ENCODE measurements at places on chromosomes 5 and 9.

- DNase-seq: no peak
Measured at GRCh38 chr5:87069974-87070608, 197.6 kb upstream of the RASA1 start.

DNA sequence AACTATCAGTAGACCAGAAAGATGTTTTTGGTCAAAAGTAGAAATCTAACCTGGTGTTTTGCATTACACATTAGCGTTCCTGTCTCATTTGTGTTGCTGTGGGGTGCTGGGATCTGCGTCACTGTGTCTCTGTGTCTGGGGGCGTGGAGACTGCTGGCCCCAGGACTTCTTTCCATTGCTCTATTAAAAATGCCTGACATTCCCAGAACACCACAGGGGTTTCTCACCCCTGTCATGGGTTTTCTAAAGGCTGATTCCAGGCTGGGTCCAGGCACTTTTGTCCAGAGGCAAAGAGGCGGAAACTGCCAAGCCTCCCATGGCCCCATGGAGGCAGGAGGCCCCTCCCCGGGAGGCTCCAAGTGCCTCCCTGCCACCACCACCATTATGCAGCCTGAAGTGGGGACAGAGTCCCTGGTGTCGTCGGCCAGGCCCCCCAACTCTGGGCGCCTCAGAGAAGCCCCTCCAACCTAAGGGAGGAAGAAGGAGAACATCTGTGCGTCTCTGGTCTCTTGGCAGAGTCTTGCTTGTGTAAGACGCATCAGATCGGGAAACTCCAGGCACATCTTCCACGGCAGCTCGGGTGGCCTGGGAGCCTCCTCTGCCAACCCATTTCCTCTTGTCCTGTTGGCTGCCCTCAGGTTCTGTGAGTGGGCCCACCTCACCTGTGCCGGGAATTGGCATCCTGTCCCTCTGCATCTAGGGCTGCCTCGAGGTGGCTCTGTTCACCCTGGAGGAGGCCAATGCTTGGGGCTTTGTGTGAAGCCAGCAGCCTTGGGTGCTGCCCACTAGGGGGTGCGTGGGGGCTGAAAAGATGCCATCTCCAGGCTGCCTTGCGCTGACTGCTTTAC, 13.8 kb upstream of the PLEKHG4B start:
- DNase-seq: peak; percentile 21

DNA sequence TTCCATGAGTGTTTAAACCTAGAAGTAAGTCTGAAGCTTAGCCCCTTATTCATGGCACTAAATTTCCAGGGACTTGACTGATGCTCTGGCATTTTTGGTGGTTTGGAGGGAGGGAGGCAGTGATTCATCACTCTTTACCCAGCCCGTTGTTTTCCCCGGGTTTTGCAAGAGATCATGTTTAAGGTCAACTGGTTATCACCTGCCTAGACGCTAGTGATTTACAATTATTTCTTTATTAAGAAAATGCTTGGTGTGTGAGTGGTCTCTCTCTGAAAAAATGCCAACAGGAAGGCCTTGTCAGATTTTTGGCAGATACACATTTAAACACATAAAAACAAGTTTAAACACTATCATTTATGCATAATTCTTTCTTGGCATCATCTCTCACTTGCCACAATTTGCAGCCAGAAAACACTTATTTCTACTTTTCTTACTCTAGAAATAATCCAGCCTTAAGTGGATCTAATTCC, 737.9 kb upstream of the ZNF608 start:
- DNase-seq: peak; percentile 55

DNA sequence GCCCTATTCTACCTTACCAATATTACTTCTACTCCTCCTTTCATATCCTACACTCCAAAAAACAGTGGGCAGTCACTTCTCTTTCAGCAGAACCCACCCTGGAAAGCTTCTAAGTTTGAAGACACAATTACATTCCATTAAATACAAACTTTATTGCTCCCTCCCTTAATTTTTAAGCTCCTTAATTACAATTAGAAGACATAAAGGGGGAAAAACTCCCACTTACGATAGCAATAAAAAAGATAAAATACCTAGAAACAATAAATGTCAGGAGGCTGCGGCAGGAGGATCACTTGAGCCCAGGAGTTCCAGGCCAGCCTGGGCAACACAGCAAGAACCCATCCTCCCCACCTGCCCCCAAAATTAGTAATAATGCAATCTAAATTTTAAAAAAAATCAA, 9.6 kb downstream of the RNF145 start:
- DNase-seq: no peak

- DNase-seq: no peak
Measured at GRCh38 chr5:134345996-134346395, 21.0 kb downstream of the CDKL3 start.

- no peak for DNase-seq
Measured at GRCh38 chr5:138241688-138242571, 28.8 kb upstream of the CDC23 start.

GRCh38 chr5:161409471-161409870, 137.1 kb downstream of the GABRB2 start:
- no peak for DNase-seq

GRCh38 chr9:133731876-133732638, 6.1 kb downstream of the SARDH start:
- DNase-seq: peak; percentile 55

DNA sequence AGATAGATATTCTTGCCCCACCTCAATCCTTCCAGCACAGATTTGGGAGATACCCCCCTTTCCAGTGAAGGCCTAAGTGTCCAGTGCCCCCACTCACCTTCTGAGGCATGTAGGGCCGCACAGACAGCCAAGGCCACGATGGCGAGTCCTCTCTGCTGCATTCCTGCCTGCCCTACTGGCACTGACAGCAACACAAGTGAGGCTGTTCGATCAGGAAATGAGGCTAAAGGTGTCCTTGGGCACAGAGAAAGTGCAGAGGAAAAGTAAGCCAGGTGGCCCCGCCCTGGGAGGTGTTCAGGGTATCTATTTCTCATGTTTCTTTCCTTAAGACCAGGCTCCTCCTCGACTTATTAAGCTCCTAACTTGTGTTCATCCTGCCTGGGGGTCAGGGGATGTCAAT, at the start of gene CCL28:
Gene CCL28, minus strand, starts transcription at position 236 of the 400 bp plus-strand sequence. Its CDS starts 75 bp downstream, at position 161.
- DNase-seq: no peak

DNA sequence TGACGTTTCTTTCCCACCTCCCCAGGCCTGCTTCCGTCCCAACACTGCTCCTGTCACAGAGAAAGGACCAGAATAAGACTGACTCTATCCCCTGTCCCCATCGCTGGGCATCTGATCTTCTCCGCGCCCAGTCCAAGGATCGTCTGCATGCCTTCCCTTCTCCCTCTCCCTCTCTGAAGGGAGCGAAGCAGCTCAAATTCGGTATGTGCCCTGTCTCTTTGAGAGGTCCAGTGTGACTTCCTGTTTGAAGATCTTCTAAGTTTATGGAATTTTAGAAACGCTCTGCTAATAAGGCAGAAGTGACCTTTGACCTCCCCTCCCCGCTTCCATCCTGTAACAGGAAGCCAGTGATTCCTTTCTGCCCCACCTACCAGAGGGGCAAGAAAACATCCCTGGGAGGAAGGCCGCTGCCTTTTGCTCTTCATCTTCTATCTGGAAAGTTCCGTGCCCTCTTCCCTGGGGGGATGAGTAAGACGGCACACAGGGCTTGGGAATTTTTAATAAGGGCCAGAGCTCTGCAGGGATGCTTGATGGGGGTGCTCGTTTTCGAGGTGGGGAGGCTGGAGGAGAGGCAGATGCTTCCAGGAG, 40.7 kb upstream of the RNU6ATAC start:
- no peak for DNase-seq

GRCh38 chr9:87579781-87580541, 82.3 kb downstream of the DAPK1 start:
- no peak for DNase-seq

- DNase-seq: no peak
Measured at GRCh38 chr5:29114331-29114768, 2076.0 kb upstream of the CDH9 start.

DNA sequence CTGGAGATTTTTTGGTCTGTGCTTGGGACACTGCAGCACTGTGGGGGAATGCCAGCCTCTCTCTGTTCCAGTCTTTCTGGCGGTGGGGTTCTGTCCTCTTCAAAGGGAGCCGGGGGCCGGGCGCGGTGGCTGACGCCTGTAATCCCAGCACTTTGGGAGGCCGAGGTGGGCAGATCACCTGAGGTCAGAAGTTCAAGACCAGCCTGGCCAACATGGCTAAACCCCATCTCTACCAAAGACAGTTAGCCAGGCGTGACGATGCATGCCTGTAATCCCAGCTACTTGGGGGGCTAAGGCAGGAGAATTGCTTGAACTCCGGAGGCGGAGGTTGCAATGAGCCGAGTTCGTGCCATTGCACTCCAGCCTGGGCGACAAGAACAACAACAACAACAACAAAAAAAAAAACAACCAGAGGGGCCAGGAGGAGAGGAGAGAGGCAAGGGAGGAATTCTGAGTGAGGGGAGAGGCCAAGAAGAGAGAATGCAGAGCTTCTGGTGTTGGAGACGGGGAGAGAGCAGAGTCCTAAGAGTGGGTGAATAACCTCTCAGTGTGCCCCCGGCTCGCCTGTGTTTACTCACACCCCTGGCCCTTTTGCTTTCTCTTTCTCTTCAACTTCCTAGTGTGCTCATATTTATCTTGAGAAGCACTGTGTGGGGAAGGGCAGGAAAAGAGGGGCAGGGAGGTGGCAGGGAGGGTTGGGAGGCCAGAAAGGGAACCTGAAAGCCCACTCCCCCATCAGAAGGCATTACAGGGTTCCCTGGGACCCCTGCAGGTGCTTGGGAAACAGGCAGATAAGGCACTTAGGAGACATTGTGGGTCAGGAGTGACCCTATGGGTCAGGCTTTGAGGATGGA, 3.2 kb upstream of the SET start:
- DNase-seq: no peak

GRCh38 chr9:123164285-123164684, 104.1 kb downstream of the STRBP start:
- no peak for DNase-seq

DNA sequence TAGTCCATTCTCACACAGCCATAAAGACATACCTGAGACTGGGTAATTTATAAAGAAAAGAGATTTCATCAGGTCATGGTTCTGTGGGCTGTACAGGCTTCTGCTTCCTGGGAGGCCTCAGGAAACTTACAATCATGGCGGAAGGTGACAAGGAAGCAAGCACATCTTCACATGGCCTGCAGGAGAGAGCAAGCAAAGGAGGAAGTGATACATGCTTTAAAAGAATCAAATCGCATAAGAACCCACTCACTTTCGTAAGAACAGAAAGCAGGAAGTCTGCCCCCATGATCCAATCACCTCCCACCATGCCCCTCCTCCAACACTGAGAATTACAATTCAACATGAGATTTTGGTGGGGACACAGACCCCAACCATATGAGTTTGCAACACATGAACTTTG, 5.1 kb upstream of the FBXO38 start:
- no peak for DNase-seq

GRCh38 chr5:102040326-102040725, 255.8 kb downstream of the SLCO4C1 start:
- no peak for DNase-seq

GRCh38 chr5:141681695-141682641, at the start of gene ARAP3:
Gene ARAP3 (minus strand): TSS chr5:141682230. CDS start chr5:141680486, 1,744 bp downstream.
- DNase-seq: no peak

DNA sequence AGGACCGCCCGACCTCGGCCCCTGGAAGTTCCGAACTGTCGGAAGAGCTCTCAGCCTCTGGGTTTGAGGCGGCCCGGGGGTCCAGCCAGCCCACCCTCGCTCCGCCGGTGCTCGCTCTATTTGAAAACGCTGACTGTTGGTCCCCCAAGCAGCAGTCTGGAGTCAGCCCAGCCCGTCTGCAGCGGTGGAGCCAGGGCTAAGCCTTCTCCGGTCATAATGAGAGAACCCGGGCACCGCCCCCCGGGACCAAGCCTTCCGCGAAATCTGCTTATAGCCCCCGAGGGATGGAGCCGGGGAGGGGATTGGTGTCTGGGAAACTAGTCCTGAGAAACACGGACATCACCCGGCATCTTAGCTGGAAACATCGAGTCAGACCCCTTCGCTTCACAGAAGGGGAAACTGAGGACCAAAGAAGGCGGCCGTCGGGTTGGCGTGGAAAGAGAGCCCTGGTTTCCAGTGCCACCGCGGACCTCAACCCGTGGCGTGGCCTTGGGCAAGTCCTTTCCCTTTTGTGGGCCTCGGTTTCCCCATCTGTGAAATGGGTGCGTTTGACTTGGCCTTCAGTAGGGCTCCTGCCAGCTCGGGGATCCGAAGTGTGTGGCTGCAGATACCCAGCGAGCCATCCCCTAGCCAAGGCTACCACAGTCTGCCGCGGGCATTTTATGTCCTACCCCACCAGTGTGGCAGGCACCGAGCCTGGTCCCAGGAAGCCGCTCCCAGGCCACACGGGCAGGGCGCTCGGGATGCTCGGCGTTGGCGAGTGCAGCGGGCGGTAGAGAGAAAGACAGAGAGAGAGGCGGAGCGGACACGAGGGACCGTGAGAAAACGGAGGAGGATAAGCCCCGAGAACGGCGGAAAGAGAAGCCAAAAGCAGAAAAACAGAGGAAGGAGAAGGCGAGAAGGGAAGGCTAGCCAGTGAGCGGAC, 857 bp downstream of the ADAM19 start:
- no peak for DNase-seq

- DNase-seq: no peak
Measured at GRCh38 chr9:112868461-112868860, 22.2 kb downstream of the SLC46A2 start.

DNA sequence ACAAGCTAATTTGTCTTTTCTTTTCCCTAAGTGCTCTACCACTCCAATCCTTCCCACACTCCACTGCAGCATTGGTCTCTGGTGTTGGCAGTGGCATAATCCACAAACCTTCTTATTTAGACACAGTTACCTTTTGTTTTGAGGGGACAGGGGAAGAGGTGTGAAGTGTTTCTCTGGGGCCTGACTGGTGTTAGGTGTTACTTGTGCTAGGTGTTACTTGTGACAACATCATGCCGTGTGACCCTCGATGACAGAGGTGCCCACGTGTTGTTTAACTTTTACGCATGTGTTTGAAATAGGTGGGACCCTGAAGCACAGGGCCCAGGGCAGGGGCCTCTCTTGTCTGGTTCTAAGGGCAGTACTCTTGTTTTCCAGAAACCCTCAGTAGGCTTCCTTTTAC, 70.5 kb upstream of the SPRY4 start:
- no peak for DNase-seq

- DNase-seq: no peak
Measured at GRCh38 chr5:55052383-55052931, 28.4 kb downstream of the GZMK start.

DNA sequence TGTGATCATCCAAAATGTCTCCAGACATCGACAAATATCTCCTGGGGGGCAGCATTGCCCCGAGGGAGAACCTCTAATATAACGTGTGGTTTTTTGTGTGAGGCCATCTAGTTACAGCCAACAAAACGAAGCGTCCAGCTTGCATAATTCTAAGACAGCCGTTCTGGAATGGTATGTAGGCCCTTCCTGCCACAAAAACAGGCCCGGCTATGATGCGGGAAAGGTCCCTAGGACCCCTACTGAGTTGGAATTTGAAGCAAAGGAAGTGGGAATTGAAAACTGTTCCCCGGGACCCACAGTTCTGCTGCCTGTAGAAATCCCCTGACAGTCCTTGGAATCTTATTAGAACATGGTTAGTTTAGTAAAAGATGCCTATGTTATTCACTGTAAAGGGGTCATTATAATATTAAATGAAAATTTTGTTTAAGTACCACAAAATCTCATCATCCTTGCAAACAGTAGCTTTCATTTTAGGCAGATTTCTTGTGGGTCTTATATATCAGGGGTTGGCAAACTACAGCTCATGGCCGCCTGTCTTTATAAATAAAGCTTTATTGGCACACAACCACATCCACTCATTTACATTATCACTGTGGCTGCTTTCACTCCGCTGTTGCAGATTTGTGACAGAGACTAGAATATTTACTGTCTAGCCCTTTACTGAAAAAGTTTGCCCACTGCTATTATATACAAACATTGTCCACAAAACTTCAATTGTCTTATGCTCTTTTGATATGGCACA, 70.7 kb downstream of the MSX2 start:
- DNase-seq: no peak
